ENCODE measurements at places on chromosomes 11 and 22.

GRCh38 chr22:28417431-28417830 is 262.2 kb downstream of the TTC28 start:
- DNase-seq: no peak

- no peak for DNase-seq
These were observed 149.6 kb upstream of the MTNR1B start for GRCh38 chr11:92819830-92820229.

GRCh38 chr11:43403357-43404231 is 44.9 kb downstream of the TTC17 start:
- no peak for DNase-seq

GRCh38 chr11:45385844-45386243 is 99.7 kb upstream of the SYT13 start:
- no peak for DNase-seq

DNA sequence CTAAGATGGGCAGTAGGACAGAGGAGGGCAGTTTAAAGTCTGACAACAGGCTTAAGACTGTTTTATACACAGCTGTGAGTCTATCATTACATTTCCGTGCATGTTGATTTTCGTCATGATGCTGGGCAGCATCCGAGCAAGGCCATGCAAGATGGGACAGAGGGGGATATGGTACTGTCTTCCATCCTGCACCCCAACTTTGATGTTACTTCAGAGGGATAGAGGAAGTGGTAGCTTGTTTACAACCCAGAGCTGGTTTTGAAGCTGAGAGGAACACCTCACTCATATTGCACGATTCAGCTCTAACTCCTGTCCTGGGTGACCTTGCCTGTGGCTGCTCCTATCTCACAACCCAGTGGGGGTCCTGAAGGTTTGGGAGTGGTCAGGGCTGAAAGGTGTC is 3.0 kb upstream of the SORL1 start:
- peak; percentile 45 for DNase-seq

- peak; percentile 49 for DNase-seq
These were observed at the start of gene TP53I11 for GRCh38 chr11:44950625-44951476. TSS of gene TP53I11 (minus strand) at chr11:44950883. CDS start at chr11:44938335, 12,548 bp downstream.

DNA sequence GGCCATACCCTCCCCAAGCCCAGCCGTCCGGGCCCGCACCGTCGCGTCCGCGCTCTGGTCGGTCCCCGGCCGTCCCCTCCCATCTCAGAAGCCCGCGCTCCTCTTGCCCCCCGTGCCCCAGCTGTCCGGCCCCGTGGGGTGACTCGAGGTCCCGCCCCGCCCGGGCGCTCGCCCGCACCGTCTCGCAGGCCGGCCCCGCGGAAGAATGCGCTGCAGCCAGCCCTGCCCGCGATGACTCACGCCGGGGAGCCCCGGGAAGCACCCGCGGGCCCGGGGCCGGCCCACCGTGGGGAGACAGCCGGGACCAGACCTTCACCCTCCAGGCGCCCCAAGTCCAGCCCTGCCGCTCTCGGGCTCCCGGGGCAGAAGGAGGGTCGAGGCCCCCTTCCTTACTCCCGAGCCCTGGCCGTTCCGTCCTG is 320 bp upstream of the PHLDA2 start:
- DNase-seq: peak; percentile 41

DNA sequence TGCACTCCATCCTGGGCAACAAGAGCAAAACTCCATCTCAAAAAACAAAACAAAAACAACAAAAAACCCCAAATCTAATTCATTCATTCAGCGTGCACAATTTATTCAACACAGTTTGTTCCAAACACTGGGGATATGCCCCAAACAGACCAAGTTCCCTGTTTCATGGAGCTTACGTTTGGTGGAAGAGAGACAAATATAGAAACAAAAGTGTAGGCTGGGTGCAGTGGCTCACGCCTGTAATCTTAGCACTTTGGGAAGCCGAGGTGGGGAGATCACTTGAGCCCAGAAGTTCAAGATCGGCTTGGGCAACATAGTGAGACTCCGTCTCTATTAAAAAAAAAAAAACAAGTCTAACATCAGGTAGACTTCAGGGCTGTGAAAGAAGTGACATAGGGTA is 52.4 kb downstream of the PTPRJ start:
- DNase-seq: no peak

- DNase-seq: no peak
These were observed 3.9 kb upstream of the TEF start for GRCh38 chr22:41377846-41378245.

- DNase-seq: no peak
These were observed 22.4 kb downstream of the CPT1A start for GRCh38 chr11:68819362-68819761.
